Omental fat pad (tissue), 4 donors: ENCODE measurements at places on chromosomes 3 and 15. TPM values are rescaled to one million over a fixed set of nuclear protein-coding genes. Genes with fewer than 3 reads are reported as not detected.

- DNase-seq: no peak
These were observed 95.7 kb upstream of the MCTP2 start for GRCh38 chr15:94135486-94136147.

Gene GABRB3
- 0.82 TPM for total RNA-seq

- DNase-seq: no peak
These were observed 409.0 kb downstream of the OTOL1 start for GRCh38 chr3:161905520-161906132.

GRCh38 chr3:108099244-108099643 lies 8.4 kb upstream of the CD47 start:
- no peak for DNase-seq

- DNase-seq: no peak
These were observed 79.2 kb downstream of the FMN1 start for GRCh38 chr15:33115191-33115861.
